ENCODE measurements at places on chromosomes 16 and 17. TPM values are rescaled to one million over a fixed set of nuclear protein-coding genes. Genes with fewer than 3 reads are reported as not detected.
A peak's percentile ranks its signal among the peaks of the same experiment; 100 is the strongest.

The ST6GALNAC1 gene
- 20.1 TPM for total RNA-seq

The RPL19 gene
- 1,719 TPM for total RNA-seq

The ZACN gene
- total RNA-seq = 0.31 TPM

The CDH5 gene
- total RNA-seq = 40.6 TPM

The KRT33A gene
- total RNA-seq = 0.50 TPM

The EMP2 gene
- total RNA-seq = 9.3 TPM

The SPATA22 gene
- 100 TPM for total RNA-seq

DNA sequence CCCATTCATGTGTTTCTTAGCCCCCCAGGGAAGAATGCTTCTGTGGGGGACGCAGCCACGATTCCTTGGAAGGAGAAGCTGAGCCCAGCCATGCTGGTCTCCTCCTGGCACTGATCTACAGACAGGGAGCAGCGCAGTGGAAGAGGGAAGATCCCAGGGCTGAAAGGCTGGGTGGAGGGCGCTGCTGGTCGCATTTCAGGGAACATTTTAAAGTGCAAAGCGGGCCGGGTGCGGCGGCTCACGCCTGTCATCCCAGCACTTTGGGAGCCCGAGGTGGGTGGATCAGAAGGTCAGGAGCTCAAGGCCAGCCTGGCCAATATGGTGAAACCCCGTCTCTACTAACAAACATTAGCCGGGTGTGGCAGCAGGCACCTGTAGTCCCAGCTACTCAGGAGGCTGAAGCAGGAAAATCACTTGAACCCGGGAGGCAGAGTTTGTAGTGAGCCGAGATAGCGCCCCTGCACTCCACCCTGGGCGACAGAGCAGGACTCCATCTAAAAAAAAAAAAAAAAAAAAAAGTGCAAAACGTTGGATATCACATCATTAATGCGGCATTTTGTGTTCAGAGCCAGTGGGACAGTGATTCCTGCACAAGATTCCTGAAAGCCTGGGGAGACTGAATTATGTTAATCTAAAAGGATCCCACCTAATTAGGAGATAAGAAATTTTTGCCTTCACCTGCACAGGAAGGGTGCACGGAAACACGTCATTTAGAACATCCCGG lies 558 bp upstream of the CHMP6 start:
- DNase-seq = no peak

GRCh38 chr16:87329436-87330256 lies 12.5 kb upstream of the C16orf95 start:
- no peak for DNase-seq

DNA sequence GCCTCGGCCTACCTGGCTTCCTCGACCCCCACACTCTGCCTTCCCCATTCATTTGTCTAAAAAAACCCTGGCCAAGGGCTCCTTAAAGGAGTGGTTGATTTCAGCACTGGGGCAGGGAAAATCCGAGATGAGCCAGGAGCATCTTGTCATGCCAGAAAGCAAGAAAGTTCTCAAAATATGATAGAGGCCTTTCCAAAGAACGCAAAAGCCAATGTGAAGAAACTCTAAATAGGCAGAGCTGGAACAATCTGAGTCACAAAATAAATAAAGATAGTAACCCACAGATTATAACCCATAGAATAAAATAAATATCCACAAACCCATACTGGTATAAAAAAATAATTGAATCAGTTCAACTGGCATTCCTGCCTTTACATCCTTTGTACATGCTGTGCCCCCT lies 192.3 kb upstream of the SALL1 start:
- DNase-seq = no peak

DNA sequence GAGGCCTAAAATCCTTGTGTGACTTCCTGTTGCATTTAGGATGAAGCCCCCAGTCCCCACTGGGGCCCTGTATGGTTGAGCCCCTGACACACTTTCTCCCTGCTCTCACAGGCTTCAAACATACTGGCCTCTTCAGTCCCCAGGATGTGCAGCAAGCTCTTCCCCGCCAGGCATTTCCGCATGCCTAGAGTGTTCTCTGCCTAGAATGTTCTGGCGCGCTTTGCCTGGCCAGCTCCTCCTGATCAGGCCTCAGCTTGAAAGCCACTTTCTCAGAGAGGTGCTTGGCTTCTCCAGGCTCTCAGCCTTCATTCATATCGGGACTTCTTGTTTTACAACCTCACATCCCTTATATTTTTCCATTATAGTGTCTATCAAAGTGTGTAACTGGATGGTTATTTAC lies 123.7 kb downstream of the SPACA3 start:
- no peak for DNase-seq

GRCh38 chr16:89739383-89739782 lies 18.0 kb downstream of the ZNF276 start:
- DNase-seq = no peak

DNA sequence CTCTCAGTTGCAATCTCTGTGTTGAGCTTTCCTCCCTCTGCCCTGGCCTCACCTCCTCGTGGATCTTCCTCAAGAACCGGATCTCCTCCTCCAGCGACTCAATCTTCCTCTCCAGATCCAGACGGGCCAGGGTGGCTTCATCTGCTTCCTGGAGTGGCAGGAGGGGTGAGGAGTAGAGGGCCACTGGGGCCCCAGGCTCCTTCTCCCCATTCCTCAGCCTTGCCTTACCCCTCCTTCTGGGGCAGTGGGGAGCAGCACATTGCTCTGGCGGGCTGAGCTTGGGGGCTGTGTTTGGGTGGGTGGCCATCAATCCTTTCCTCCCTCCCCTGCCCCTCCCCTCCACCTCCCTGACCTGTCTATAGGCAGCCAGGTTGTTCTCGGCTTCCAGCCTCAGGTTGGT lies 1.6 kb downstream of the GFAP start:
- DNase-seq = no peak

DNA sequence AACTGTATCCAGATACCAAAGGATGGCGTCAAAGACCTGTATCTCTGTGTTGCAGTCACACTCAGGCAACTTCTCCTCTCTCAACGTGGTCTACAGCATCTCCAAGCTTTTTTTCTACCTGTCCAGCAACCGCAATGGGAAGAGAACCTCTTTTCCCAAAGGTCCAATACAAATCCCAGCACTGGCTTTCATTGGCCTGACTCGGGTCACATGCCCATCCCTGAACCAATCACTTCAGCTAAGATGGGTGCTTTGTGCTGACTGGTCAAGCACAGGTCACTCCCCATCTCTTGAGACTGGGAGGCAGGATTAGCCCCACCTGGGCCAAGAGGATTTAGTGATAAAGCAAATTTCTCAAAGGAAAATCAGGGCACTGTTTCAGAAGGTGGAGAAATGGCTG lies 71.2 kb upstream of the C16orf82 start:
- DNase-seq = peak; percentile 18

DNA sequence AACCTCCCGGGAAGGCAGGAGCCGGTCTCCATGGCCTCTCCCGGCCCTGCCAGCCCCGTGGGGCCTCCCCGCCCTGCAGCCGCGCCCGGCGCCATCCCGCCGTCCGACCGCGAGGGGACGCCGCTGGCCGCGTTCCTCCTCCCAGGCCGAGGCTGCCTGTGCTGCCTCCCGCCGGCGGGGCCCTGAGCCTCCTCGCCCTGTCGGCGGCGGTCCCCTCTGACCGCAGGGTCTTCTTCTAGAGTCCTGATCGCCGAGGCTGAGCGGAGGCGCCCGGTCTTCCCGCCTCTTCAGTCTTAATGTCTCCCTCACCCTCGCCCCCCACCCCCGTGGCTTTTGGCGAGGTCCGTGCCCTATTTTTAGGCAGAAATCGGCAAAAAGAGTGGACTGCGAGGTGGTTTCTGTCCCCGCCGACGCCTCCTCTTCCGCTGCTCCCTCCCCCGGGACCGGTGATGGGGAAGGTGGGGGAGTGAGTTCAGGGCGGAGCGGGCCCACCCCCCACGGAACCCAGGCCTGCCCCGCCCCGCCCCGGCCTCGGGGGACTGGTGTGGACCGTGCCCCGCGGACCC lies 794 bp upstream of the CPNE7 start:
- DNase-seq = peak; percentile 64

- DNase-seq = peak; percentile 98
Observed at GRCh38 chr17:82716203-82717010, at the start of gene FN3KRP. TSS of gene FN3KRP (plus strand) at chr17:82716706. CDS start at chr17:82716756, 50 bp downstream.

DNA sequence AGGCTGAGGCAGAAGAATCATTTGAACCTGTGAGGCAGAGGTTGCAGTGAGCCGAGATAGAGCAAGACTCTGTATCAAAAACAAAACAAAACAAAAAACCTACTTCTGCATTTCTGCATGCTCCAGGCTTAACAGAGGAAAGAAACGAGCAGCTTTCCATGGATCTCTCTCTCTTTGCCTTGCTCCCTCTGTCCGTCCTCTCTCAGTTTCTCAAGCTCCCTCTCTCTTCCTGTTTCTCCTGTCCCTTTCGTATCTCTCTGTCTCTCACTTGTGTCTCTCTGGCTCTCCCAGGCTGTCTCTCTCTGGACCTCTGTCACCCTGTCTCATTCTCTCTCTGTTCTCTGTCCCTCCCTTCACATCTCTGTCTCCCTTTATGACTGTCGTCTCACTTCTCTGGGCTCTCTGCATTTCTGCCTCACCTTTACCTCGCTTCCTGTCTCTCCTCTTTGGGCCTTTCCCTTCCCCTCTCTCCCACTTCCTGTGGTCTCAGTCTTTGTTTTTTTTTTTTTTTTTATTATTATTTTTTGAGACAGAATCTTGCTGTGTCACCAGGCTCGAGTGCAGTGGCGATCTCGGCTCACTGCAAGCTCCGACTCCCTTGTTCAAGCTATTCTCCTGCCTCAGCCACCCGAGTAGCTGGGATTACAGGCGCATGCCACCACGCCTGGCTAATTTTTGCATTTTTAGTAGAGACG lies 4.1 kb upstream of the PITPNA start:
- DNase-seq = no peak

GRCh38 chr17:29096094-29096493 lies 53.2 kb downstream of the PIPOX start:
- DNase-seq = no peak
